ENCODE measurements at places on chromosomes 16 and 17.

- no peak for DNase-seq
These were observed 125.3 kb upstream of the SMURF2 start for GRCh38 chr17:64787255-64787920.

GRCh38 chr16:66538910-66539309, 11.0 kb downstream of the TK2 start:
- DNase-seq, result no peak

DNA sequence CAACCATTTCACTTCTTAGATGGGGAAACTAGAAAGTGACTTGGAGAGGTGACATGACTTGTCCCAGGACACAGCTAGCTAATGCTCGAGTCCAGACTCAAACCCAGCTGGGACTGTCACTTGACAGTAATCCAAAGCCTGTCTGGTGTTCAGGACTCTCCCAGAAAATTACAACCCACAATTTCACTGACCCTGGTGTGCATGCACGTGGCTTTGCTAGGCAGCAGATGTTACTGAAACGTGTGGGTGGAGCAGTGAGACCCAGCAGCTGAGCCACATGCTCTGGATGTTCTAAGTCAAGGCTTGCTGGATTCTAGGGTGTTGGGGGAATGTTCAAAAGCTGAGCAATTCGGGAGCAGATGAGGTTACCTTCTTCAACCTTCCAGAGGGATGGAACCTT, 364.6 kb downstream of the GRIN2A start:
- no peak for DNase-seq

- no peak for DNase-seq
These were observed 4.0 kb upstream of the ZNF267 start for GRCh38 chr16:31869511-31870201.

DNA sequence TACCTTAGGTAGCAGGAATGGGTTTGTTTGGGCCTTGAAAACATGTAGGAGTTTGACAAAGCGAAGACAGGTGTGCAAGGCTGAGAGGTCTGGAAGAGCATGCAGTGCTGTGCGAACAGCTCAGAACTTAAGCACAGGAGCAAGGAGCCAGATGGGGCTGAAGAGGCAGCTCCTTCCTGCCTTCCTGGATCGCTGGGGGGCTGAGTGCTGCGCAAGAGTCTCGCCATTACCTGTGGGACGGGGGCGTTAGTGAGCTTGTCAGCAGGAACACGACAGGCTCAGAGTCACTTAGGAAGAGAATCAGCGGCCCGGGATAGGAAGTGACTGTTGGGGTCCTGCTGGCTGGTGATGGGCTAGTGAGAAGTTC, 464 bp upstream of the MRM1 start:
- DNase-seq, result no peak

DNA sequence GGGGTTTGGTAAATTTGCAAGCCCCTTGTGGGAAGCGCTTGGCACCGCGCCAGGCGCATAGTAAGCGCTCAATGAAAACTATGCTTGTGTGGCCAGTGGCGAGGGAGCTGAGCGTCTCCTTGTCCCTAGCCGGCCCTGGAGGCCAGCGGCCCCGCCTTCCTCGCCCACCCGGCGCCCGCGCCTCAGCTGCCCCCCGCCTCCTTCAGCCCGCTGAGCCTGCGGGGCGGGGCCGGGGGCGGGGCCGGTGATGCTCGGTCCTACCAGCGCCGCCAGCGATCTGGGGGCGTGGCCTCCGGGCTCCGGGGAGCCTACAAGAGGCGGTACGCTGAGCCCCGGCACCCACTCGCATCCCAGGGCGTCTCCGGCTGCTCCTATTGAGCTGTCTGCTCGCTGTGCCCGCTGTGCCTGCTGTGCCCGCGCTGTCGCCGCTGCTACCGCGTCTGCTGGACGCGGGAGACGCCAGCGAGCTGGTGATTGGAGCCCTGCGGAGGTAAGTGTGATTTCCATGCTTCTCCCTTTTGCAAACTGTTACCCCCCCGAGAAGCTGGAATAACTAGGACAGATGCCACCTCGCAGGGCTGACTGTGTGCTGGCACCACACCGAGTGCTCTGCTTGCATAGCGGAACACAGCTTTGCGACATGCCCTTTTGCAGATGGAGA, at the start of gene CRISPLD2:
CRISPLD2 (plus strand) TSS at position 342 of the 661 bp plus-strand sequence. CDS start 18,511 bp downstream, outside the sequence.
- DNase-seq, result no peak

DNA sequence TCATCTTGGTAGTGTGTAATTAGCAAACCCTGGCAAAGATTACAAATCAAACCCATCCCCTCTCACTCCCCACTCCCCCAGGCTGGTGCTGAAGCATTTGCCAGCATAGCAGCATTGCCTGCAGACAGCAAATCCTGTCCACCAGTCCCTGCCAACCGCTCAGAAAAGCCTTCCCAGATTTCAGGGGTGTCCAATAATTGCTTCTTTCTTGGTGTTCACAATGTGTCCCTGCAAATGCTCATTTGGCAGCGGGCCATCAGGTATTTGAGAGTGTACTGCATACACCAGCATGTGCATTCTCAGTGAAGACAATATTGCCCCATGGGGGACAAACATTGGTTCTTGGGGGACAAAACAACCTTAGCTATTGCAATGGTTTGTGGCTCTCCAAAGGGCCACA, 28.2 kb downstream of the ORC6 start:
- no peak for DNase-seq

GRCh38 chr16:30395155-30395991, at the start of gene ZNF48:
Gene ZNF48, plus strand, starts transcription at chr16:30395420. Its CDS starts 375 bp downstream, at chr16:30395795.
- peak; percentile 96 for DNase-seq

GRCh38 chr17:80720610-80721577, 176.3 kb downstream of the RPTOR start:
- no peak for DNase-seq

DNA sequence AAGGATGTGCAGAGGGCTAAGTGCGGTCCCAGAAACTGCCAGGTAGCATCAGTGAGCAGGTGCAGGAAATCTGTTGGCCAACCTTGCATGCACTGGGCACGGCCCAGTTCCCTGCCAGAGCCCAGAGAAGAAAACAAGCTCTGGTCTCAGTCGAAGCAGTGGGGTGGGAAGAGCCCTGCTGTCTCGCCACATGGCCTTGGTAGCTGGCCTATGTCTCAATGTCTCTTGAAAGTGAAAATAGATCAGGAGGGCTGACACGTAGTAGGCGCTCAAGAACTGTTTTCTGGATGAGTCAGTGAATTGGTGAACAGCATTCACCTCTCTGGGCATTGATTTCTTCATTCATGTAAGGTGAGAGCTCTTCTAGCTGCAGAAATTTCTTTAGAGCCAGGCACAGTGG, 90.4 kb downstream of the MARF1 start:
- no peak for DNase-seq

GRCh38 chr16:57694725-57695679, at the start of gene DRC7:
Gene DRC7, plus strand, starts transcription at chr16:57694806. Its CDS starts 3,144 bp downstream, at chr16:57697950.
- peak; percentile 61 for DNase-seq

GRCh38 chr17:67503739-67504138, 126.7 kb downstream of the PITPNC1 start:
- DNase-seq, result no peak

DNA sequence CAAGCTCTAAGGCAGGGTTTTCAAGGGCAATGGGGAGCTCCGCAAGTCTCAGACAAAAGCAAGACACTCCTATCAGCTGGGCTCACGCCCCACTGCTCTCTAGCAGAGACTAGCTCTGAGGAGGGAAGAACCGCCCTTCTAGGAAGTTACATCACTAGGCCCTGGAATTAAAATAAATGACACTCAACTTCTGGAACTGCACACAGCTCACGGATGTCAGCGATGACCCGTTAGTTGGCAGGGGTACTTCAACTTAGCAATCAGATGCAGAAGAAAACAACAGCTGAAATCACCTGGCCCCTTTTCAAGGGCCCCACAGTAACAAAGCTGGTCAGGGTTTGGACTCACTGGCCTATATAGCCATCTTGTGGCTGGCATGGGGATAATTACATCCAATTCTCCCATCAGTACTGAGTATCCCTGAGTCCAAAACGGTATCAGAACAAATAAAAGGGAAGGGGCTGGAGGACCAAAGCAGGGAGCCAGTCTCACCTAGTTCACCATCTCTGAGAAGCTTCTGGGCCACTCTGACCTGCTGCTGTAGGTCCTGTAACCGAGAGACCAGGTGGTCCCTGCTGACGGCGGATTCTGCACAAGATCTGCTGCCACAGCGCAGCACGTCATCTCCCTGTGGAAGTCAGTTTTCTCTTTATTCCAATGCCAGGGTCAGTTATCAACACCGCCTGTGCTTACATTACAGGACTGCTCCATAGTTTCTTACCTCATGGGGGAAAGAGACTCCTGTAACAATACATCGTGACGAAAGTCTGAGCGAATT, 22.2 kb downstream of the SERPINF1 start:
- peak; percentile 21 for DNase-seq

- DNase-seq, result no peak
These were observed 104.0 kb upstream of the ZFHX3 start for GRCh38 chr16:73151941-73152340.

- no peak for DNase-seq
These were observed 23.0 kb upstream of the GNA13 start for GRCh38 chr17:65079489-65079900.

GRCh38 chr16:28218109-28218508, 6.3 kb upstream of the XPO6 start:
- no peak for DNase-seq

- DNase-seq, result no peak
These were observed 722 bp downstream of the RASL10B start for GRCh38 chr17:35731917-35732805.

DNA sequence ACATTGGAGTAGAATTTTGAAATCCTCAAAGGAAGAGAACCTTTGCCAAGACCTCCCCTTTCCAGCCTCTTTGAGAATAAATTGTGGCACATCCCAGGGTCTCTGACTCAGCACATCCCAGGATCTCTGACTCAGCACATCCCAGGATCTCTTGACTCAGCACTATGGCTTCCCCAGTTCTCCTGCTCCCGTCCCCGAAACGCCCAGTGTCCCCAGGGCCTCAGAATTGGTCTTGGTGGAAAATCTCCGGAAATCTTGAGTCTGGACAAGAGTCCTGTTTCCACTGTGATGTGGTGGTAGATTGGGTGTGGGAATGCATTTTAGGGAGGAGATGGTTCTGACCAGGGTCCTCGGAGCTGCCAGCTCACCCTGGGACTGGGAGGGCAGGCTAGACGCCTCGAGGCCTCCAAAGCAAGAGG, 19.2 kb downstream of the PLXDC1 start:
- no peak for DNase-seq

GRCh38 chr16:89598199-89598598, 15.2 kb upstream of the DPEP1 start:
- no peak for DNase-seq

DNA sequence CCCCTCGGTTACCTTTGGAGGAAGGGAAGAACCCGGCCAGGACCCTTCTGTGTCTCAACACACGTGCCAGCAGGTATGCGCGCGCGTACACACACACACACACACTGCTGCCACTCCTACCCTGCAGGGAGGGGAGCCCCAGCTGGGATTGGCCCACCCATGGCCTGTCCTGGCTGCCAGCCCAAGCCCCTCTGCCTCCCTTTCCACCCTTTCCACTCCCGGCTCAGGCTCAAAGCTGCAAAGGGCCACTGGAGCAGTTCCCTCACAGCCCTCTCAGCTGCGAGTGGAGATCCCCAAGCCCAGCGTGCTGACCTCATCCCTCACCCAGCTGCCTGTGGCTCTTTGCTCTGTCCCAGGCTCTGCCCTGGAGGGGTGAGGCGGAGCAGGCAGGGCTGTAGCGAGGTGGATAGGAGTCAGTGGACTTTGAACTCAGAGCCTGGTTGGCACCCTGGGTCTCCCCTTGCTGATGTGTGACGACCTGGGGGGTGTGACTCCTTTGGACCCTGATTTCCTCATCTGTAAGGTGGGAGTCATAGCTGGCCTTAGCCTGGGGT, 14.5 kb downstream of the KIF19 start:
- DNase-seq, result no peak

DNA sequence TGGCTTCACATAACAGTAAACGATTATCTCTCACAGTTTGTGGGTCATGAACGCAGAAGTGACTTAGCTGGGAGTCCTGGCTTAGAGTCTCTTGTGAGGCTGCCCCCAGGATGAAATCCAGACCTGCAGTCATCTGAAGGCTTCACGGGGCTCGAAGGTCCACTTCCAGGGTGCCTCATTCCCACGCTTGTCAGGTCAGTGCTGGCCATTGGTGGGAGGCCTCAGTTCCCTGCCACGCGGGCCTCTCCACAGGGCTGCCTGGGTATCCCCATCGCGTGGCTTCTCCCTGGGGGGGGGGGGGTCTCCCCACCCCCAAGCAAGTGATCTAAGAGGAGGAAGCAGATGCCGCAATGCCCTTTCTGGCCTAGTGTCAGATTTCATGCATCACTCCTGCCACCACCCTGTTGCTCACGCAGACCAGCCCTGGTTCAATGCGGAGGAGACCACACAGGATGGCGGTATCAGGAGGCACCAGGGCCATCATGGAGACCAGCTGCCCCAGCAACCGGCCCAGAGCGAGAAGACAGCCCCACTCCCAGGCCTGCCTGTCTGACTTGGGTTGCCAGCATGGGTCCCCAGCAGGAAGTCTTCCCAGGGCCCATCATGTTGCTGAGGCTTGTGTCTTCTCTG, 77.3 kb upstream of the CDH5 start:
- no peak for DNase-seq

- no peak for DNase-seq
These were observed 270.6 kb downstream of the HAPSTR1 start for GRCh38 chr16:9362050-9362449.

DNA sequence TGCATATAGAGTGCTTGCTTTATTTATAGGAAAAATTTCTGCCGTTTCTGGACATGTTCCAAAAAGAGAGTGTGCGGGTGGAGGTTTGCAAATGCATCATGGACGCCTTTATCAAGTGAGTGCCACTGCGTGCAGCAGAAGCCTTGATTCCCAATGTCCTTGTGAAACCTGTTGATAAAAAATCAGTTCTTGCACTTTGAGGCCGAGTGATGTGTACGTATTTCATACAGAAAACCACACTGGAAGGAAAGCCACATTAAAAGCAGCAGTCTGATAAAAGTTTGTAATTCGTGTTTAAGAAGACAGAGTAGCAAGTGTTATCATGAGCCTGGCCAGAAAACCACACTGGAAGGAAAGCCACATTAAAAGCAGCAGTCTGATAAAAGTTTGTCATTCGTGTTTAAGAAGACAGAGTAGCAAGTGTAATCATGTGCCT, 78.0 kb downstream of the KNOP1 start:
- no peak for DNase-seq

DNA sequence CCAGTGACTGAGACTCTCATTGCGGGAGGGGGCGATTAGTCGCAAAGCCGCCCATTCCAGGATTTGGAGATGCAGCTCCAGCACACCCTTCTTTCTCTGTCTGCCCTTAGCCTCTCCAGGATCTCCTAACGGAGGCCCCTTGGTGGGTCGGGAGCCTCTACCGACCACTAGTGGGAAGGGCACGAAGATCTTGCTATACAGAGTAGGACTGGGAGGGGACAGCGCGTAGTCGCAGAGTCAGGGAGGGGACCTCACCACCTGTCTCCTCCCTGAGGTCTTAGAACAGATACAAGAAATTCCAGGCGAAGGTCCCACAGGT, 588 bp upstream of the SMTNL2 start:
- no peak for DNase-seq

Measured in chondrocyte (in vitro differentiated cells).